ENCODE measurements at places on chromosomes 3 and 15.
A peak's percentile ranks its signal among the peaks of the same experiment; 100 is the strongest.

GRCh38 chr3:176934698-176935097 lies 262.6 kb downstream of the TBL1XR1 start:
- DNase-seq: no peak

DNA sequence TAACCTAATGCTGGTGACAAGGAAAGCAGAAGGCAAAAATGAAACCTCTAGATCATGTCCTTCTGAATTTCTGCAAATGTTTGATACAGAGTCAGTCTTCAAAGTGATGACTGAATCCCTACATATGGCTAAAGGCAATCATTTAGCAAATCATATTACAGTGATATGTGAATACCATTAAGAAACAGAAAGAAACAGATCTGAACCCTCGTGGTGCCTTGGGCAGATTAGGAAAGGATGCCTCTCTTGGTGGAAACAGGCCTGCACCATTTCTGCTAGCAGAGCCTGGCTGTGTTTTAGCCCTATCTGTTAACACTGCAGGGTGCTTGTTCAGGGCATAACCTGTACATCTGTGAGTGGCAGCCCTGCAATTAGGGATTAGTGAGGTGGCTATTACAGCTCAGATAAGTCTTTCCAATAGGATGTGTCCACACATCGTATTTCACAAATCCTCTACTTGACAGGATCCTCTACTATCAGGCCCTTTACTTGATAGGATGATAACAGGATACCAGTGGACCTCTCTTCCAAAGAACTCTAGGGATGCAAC lies 12.1 kb downstream of the SEC22C start:
- no peak for DNase-seq

DNA sequence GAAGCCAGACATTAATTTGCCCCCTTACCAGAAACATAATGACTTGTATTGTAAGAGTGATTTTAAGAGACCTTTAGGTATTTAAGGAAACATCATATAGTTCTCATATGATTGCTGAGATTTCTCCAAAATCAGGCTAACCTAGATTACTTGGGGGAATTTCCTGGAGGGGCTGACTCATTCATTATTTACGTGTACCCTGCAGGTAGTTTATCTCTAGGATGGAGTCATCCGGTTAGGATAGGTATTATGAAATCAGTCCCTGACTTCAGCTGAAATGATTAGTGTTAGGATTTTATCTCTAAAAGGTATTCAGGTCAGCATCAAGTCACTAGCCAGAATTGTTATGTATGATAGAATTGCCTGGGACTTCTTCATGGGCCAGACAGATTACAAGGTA lies 97.5 kb downstream of the TCF12 start:
- DNase-seq: no peak

DNA sequence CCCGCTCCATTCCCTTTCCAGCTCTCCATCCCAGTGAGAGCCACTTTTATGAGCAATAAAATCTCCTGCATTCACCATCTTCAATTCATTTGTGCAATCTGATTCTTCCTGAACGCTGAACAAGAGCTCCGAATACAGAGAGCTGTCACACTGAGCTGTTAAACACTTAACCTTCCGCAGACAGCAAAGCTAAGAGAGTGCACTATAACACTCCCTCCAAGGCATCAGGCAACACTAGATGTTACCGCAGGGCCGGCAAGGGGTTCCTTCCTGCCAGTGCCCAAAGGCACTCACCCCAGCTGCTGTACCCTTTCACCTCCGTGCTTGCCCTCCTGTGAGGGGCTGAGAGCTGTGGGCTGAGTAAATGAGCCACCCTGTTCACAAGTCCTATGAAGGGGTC lies 85.6 kb downstream of the BCHE start:
- DNase-seq: no peak

GRCh38 chr3:125961289-125961589 lies 7.7 kb upstream of the ROPN1B start:
- no peak for DNase-seq

DNA sequence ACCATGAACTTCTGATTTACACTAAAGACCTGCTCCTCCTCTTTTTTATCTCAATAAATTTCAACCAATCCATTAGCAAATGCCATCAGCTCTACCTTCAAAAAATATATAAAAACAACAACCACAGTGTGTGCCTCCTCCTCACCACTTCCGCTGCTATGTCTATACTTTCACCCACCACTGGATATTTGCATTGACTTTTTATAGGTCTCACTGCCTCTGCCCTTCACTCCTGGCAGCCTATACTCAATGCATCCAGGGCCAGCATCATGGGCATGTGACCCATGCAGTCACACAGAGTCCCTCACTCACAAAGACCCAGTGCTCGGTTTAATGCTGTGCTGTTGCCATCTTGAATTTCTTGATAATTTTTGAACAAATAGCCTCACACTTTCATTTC lies 53.5 kb upstream of the CCDC54 start:
- no peak for DNase-seq

GRCh38 chr3:178421069-178421468 lies 115.2 kb upstream of the KCNMB2 start:
- no peak for DNase-seq

DNA sequence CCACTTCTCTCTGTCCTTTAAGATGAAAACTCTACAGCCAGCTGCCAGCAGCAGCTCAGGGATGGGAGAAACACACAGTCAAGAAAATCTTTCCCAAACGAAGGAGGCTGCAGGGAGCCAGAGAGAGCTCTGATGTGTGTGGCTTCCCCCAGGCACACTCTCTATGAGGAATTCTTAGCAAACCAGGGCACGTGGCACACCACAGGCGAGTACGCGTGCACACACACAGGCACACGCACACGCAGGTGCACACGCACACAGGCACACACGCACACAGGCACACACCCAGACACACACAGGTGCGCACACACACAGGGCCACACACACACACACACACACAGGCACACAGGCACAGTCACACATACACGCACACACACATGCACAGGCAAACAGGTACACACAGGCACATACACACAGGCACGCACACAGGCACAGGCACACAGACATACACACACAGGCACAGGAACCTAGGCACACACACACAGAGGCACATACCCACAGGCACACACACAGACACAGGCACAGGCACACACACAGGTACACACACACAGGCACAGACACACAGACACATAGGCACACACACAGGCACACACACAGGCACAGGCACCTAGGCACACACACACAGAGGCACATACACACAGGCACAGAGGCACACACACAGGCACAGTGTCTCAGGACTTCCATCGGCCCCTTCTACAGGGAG lies 91.5 kb upstream of the ATP2B2 start:
- no peak for DNase-seq

- peak; percentile 85 for DNase-seq
Measured at GRCh38 chr3:124832782-124833709, 54.1 kb downstream of the ITGB5 start.

- DNase-seq: no peak
Measured at GRCh38 chr3:152395764-152396163, 127.0 kb downstream of the MBNL1 start.

- no peak for DNase-seq
Measured at GRCh38 chr15:41424809-41425208, 7.9 kb downstream of the RTF1 start.

- DNase-seq: no peak
Measured at GRCh38 chr3:77456906-77457305, 417.0 kb downstream of the ROBO2 start.

GRCh38 chr15:70098153-70098460 lies 390 bp upstream of the TLE3 start:
- no peak for DNase-seq

All from AG04449 (cell line).